A172 (cell line): ENCODE measurements at places on chromosomes 4 and X. TPM values are rescaled to one million over a fixed set of nuclear protein-coding genes. Genes with fewer than 3 reads are reported as not detected.

The CT45A10 gene
- total RNA-seq, result not detected in 2 replicates

The PCDH10 gene
- total RNA-seq, result 14.1 and 18.9 TPM in 2 replicates

The CPEB2 gene
- total RNA-seq, result 2.2 and 5.3 TPM in 2 replicates

The DCAF12L1 gene
- not detected in 2 replicates for total RNA-seq

The SGMS2 gene
- total RNA-seq, result 29.4 and 50.3 TPM in 2 replicates

The AMBN gene
- total RNA-seq, result 0.17 TPM in 1 of 2 replicates, not detected in the other
